ENCODE measurements at places on chromosomes 12 and 14.

GRCh38 chr12:11186837-11187236 is at the start of gene TAS2R42:
Gene TAS2R42, minus strand, starts transcription at chr12:11186937. Its CDS starts 0 bp downstream, at chr12:11186937.
- no peak for DNase-seq

DNA sequence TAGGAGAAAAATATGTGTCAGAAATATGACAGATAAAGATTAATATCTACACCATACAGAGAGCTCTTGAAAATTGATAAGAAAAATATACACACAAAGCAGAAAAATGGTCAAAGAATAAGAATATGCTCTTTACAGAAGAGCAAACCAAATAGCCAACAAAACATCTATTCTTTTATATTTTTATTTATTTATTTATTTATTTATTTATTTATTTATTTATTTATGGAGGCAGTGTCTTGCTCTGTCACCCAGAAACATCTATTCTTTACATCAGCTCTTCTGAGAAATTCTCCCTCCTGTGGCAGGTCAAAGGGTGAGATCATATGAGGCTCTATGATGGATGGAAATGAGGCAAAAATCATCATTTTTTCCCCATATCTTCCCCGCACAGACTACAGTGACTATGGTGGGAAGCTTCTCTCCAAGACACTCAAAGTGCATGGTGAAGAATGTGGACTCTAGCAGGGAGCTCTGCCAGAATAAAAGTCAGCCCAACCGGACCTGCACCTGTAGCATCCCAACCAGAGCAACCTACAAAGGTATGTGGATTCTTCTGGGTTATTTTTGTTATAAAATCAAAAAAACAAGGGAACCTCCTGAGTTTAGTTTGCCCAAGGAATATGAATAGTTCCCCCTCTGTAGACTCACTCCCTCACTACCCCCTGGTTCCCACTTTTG is 71.4 kb downstream of the PLXNC1 start:
- no peak for DNase-seq

DNA sequence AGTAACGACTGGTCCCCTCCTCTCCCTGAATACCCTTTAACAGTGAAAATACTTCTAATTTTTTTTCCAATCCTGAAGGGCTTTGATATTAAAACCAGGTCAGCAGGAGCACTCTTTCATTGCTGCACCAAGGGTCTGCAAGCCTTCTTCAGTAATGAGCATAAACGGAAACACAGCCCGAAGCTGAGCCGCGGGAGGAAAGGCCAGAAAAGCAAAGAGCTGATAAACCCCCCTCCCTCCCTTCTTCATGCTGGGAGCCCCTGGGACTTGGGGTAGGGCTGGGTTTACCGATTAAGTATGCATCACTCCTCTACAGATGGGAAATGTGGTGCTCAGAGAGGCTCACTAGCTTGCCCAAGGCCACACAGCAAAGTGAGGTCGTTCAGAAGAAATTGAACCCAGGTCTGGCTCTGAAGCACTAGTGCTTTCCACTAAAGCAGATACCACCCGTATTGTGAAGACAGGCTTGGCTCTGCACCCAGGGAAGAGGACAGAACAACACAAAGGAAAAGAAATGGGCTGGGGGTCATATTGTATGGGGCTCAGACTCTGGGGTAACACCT is 128.8 kb downstream of the GLT1D1 start:
- no peak for DNase-seq

DNA sequence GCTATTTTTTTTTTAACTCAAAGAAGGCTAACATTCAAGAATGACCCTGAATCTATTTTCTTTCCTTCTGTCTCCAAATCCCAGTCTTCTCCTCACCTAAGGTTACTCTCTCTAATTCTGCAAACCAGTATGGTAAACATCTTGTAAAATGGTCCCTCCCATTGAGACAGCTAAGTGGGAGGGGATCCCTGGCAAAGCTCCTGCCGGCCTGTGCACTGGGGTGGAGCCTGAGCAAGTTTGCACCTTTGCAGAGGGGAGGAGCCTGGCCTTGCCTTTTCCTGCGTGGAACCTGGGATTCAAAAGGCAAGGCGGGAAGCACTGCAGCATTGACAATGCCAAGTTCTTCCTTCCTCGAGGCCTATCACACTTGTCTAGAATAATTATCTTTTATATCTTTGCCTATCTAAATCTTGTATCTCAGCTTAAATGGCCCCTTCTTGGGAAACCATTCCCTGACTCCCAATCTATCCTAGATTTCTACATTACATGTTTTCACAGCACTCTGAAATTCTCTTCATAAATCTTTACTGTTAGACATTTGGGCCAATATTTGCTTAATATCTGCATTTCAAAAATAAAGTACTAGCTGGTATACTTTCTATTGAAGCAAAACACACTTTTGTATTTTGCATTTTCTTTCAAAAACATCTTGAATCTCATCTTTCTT is 83.0 kb downstream of the EPS8 start:
- DNase-seq: no peak

GRCh38 chr14:88208858-88209257 is 114.2 kb downstream of the KCNK10 start:
- no peak for DNase-seq

DNA sequence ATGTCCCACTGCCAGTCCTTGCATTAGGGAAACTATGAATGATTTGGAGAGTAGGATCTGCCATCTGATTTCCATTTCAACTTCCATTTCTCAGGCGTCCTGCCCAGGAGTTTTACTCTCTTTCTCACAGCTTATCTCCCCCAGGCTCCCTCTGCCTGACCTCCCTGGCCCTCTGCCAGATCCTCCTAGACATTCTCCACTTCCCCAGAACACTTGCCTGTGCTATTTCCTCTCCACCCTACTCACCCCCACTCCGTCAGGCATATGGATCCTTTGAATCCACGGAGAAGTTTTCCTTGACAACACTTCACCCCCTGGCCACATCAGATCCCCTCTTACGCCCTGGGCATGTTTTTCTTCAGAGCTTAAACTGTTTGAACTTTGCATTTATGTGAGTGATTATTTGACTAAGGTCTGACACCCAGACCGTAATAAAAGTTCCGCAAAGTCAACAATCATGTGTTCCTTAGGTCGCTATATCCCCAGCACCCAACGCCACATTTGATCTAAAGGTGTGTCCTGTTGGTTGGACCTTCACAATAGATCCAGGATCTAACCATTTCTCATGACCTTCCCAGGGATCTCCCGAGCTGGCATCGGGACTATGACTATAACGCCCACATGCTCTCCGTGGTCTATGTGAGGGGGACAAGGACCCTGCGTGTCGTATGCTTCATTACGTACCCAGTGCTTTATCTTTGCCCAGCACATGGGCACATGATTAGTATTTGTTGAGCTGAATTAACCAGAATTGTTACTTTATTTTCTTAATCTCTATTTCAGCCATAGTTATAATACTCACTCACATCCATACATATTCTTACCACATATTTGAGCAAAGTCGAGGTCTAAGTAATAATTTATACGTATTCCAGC is 255.8 kb upstream of the FOXN3 start:
- no peak for DNase-seq

GRCh38 chr14:74670726-74671411 is 42.0 kb downstream of the AREL1 start:
- no peak for DNase-seq

GRCh38 chr14:44699391-44699790 is 192.3 kb upstream of the FSCB start:
- no peak for DNase-seq

DNA sequence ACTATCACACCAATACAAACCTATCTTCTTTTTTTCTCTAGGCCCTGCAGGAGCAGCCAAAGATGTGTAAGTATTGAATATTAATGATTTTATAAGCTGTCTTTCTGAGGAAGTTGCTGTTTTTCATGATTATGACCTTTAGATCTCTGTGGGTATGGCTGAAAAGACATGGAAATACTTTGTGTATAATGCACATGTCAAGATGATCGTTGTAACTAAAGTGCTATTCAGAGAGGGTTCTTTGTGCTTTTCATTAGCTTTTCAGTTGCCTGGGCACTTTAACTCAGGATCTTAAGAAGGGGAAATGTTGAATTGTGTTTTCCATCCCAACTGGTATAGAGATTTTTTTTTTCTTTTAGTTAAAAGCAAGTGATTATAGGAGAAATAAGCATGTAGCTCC is 18.1 kb downstream of the C12orf75 start:
- no peak for DNase-seq

DNA sequence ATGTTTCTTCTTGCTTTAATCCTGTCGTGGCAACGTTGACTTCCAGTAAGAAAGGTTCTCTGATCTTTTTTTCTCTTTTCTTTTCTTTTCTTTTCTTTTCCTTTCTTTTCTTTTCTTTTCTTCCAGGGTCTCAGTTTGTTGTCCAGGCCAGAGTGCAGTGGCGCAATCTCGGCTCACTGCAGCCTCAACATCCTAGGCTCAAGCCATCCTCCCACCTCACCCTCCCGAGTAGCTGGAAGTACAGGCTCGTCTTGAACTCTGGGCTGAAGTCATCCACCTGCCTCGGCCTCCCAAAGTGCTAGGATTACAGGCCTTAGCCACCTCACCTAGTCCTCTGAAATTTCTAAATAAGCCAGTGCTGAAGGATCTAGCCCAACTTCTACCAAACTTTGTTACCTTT is 1.3 kb upstream of the MAP3K9 start:
- DNase-seq: no peak

GRCh38 chr14:90609376-90609775 is 206.9 kb downstream of the TTC7B start:
- DNase-seq: no peak

GRCh38 chr12:21912318-21912717 is 28.9 kb downstream of the ABCC9 start:
- DNase-seq: no peak

- no peak for DNase-seq
These were observed 32.3 kb downstream of the NRDE2 start for GRCh38 chr14:90299408-90299807.

DNA sequence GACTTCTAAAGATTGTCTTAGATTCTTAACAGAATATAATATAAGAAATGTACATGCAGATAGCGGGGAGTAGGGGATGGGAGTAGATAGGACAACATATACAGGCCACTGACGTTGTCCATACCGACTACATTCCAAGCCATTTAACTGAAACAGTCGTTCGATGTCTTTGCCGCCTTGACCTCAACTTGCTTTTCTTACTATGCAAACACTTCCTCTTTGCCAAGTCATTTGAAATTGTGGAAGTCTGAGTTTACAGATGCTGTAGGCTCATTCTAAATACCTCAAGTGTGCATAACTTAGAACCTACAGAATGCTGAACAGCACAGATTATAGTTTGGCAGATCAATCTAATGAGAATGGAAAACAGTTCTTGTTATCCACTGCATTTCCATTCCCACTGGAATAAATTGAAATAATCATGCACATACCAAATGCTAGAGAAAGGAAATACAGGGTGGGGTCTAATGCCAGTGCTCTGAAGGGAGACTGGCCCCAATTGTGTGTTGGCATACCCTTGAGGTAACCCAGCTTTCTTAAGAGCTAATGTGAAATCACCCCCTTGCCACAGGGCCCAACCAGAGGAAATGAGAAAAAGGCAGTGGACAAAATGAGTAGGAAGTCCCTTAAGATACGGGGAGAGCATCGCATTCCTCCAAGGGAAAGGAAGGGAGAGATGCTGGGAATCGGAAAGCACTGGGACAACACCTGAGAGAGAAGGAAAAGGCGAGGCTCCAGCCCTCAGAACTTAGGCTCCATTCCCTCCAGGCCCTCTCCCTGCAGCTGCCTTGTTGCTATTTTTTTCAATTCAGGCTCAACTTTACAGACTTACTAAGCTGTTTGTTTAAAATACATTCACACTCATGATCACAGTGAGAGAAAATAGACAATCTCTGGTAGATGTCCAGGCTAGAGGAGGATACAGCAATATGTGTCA is 380.9 kb upstream of the TMTC1 start:
- DNase-seq: no peak

DNA sequence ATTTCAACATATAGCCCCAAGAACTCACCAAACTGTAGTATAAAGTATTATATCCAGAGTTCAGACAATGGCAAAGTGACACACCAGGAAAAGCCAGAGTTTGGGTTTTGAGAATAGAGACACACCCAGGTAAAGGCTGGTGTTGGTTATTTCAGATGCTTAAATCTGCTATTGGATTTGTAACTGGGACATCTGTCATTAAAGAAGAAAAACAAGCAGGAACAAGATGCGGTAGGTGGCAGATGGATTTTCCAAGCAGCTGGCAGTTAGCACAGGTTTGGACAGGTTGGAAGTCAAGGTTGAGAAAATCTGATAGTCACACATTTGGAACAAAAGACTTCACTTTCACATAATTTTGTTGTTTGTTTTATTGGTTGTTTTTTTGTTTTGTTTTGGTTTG is 14.4 kb upstream of the CDK17 start:
- no peak for DNase-seq

DNA sequence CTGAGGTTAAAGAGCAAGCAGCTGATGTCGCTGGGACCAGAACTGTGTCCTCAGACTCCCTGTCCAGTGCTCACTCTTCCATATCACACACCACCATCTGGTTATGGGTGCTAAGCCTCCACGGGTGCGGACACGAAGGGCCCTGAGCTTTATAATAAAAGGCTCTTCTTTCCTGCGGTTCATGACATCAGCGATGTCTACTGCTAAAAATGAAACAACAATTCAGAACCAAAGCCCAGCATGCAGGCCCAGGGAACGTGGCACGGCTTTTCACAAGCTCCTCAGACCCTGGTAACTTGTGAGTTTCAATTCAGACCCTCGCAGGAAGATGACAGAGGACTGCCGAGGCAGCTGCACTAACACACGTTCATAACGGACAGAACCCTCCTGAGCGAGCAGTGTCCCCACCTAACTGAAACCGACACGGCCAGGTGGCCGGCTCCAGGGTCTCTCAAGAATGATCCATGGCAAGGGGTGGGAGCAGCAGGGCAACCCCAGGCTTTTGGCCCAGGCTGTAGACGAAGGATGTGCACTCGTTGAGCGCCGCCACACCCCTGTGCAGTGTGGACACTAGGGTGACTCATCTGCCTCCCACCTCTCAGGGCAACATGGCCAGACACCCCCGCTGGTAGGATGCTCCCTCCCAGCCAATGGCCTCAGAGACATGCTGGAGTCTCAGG is 180.3 kb downstream of the CALM1 start:
- DNase-seq: no peak

GRCh38 chr12:104494793-104495158 is 38.0 kb downstream of the CHST11 start:
- no peak for DNase-seq

DNA sequence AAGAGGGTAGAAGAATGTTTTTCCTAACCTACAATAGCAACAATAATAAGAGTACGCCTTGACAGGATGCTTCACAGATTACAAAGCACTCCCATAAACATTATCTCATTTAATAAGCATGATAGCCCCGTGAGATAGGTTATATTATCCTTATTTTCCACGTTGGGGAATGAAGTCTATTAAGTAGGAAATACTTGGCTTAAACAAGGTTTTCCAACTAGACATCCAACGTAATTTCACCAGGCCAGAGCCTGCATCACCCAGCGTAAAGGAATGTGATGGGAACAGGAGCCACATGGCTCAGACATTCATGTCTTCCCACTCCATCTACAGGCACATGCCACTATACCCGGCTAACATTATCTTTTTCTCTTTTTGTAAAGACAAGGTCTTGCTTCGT is 223.4 kb upstream of the AMIGO2 start:
- DNase-seq: no peak

Data from putamen (tissue), 1 donor.